ENCODE measurements at places on chromosomes 6 and 20.

DNA sequence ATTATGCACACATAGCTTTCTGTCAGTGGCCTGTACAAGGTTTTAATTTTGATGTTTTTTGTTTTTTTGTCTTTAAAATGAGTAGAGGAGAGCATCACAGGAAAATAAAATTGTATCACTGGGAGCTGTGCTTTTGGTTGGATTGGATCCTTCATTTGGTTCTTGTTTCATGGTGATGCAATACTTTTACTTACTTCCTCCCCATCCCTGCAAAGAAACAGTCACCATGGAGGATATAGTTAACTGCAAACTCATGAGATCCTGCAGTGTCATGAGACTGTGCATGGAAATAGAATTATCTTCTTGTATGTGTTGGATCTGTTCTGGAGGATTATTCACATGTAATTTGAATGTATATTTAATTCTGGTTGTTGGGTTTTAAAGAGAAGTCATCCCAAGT is 122.3 kb downstream of the JARID2 start:
- DNase-seq, result no peak

DNA sequence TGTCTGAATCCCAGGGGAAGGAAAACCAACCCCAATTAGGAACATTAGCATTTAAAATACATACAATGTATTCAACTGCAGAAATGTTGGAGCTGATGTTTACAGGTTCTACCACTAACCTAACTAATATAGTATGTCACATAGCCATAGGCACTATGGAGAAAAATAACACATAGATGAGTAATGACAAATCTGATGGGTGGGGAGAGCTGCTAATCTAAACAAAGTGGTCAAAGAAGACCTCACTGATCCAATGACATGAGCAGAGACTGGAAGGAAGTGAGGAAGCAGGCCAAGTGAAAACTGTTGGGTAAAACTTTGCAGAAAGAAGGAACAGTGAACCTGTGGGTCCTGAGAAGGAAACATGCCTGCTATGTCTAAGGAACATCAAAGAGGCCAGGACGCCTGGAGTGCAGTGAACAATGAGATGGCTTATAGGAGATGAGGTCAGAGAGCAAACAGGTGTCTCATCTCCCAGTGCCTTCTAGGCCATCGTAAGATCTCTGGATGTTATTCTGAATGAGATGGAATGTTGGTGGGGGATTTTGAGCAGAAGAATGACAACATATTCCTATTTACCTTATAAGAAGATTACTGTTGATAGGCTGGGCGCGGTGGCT is 135.7 kb downstream of the ALDH8A1 start:
- no peak for DNase-seq

- no peak for DNase-seq
These were observed 110.4 kb upstream of the EXOC2 start for GRCh38 chr6:803191-803977.

- DNase-seq, result no peak
These were observed 75.1 kb downstream of the EDN3 start for GRCh38 chr20:59375541-59375940.

DNA sequence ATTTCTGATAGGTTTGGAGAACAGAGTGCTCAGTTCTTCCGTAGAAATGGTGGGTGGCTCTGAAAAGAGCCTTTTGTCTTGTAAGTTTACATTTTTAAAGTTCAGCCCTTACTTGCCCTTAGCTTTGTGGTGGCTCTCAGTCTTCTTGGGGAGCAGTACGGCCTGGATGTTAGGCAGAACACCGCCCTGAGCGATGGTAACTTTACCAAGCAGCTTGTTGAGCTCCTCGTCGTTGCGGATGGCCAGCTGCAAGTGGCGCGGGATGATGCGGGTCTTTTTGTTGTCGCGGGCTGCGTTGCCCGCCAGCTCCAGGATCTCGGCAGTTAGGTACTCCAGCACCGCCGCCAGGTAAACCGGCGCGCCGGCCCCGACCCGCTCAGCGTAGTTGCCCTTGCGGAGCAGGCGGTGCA is 19.5 kb downstream of the OR2B2 start:
- DNase-seq, result no peak

DNA sequence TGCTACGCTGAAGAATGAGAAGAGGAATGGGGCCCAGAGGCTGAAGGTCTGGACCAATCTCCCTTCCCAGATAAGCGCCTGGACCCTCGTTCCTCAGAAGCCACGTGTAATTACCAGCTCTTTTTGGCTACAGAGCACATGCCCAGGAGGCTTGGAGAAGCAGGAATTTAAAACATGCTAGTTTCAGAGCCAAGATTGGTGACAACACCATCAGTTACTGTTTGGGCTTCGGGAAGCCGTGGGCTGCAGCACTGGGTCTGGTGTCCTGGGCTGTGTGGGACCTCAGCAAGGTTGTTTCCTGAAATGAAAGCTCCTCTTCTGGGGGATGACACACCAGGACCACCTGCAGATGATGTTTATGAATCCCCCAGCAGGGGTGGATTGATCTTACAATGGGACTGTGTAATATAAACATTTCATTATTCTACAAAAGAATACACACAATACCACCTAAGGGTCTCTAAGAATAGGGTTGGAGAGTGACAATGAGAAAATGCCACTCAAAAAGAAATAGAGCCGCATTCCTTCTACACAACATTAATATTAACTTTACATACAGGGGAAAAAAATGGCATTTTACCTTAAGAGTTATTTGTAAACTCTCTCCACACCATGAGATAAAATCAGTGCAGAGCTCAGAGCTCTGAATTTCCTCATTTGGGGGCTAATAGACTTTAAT is 207.8 kb upstream of the FOXQ1 start:
- no peak for DNase-seq

- no peak for DNase-seq
These were observed 211.2 kb downstream of the TFAP2A start for GRCh38 chr6:10203651-10204050.

GRCh38 chr6:45533386-45533785 is 155.7 kb upstream of the SUPT3H start:
- DNase-seq, result no peak

DNA sequence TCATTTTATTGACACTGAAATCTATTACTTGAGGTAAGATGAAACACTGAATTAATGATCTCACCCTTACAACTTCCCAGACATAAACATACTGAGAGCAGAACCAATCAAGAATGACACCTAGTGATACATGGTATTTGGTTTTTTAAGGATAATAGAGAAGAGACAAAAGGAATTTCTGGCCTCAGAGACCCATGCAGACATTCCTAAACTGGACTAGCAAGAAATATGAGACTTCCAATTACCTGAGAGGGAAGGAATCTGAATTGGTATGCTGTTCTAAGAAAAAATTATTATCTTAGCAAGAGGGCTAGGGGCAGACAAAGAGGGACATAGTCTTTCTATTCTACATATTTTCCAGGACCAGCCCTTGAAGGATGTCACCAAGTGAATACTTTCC is 141.1 kb downstream of the BMP5 start:
- no peak for DNase-seq

DNA sequence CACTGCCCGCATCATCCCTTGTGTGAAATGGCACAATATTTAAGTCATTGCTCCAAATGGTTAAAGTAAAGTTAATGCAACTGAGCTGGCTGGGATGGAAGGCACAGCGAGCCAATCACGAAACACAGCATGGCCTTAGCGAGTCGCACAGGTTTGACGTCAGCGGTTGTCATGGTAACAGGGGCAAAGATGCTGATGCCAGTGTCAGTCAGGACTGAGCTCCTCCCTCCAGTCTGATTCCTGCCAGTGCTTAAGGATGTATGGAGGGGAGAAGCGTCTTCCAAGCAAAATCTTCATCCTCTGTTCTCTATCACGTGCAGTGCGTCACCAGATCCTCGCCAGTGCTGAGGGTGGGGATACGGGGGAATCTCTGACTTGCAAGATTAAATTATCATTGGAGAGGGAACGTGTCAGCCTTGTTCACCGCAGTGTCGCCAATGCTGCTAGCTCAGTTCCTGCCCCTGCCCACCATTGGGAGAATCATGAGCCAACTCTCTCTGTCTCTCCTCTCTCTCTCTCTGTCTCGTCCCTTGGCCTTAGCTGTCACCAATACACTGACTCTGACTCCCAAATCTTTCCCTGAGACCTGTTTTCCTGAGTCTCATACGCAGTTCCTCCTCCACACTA is 24.5 kb downstream of the TSPYL4 start:
- DNase-seq, result no peak

DNA sequence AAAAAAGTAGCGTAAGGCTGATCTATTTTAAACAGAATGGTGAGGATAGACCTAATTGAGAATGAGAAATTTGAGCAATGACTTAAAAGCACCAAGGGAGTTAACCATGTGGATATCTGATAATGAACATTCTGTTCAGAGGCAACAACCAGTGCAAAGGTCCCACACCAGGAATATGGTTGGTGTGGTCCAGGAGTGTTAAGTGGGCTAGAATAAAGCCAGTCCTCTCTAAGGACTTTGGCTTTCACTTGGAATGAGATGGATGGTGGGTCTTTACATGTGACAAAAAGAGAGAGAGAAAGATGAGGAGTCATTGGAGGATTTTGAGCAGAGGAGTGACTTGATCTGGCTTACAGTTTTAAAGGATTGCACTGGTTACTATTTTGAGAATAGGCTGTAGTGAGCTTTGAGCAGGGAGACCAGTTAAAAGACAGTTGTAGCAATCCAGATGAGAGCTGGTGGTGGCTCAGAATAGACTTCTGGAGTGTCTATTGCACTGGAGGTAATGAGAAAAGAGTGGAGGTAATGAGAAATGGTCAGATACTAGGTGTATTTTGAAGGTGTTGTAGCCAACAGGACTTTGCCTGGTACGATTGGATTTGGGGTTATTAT is 89.8 kb downstream of the SCAF8 start:
- DNase-seq, result no peak

DNA sequence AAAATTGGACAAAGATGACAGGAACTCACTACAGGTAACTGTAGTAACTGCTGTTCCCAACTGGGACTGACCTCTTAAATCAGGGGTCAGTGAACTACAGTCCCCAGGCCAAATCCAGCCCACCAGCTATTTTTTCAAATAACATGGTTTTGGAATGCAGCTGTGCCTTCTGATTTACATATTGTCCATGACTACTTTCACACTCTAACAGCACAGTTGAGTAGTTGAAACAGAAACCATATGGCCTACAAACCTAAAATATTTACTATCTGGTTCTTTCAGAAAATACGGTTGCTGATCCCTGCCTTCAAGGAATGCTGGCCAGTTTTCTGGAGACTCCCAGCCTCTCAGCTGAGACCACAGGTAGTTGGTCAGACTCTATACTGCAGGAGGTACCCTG is 196.9 kb upstream of the PRND start:
- no peak for DNase-seq

- no peak for DNase-seq
These were observed 21.9 kb upstream of the RREB1 start for GRCh38 chr6:7085911-7086310.

- no peak for DNase-seq
These were observed 128.9 kb upstream of the ZNF184 start for GRCh38 chr6:27601668-27602254.

GRCh38 chr6:42493914-42494539 is 42.3 kb upstream of the TRERF1 start:
- DNase-seq, result no peak

DNA sequence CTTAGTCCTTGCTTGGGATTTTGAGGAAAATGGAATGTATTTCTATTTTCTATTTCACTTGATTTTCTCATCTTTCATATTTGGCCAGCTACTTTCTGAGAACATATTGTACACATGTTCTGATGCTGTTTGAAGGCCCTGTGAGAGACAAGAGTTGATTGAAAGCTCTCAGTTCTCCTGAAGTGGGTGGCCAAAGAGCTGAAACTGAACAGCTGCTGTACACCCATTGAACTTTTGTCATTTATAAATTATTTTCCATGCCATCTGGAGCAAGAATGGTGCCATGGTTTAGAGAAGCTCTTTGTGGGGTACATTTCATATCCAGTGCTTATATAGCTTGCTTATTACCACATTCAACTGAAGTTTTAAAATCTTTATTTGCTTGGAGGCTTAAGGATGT is 298.3 kb downstream of the PRL start:
- DNase-seq, result no peak

DNA sequence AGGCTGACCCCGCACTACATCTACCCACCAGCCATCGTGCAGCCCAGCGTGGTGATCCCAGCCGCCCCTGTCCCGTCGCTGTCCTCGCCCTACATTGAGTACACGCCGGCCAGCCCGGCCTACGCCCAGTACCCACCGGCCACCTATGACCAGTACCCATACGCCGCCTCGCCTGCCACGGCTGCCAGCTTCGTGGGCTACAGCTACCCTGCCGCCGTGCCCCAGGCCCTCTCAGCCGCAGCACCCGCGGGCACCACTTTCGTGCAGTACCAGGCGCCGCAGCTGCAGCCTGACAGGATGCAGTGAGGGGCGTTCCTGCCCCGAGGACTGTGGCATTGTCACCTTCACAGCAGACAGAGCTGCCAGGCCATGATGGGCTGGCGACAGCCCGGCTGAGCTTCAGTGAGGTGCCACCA is 16.4 kb downstream of the RBM38 start:
- DNase-seq, result no peak

DNA sequence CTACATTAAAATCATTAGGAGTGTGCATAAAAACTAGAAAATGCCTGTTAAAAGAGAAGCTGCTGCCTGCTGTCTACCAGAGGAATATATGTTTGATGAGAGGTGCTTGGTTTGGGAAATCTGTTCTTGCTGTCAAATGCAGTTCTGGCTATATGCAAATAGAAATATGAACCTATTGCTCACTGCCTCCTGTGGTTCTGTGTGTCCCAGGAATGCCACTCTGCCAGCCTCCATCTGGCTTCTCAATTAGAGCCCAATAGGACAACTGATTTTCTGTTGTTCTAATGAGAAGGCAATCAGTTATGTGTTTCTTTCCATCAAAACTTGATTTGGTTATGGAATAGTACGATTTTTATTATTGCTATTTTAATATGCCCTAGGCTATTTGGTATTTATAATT is 759.7 kb downstream of the HDGFL1 start:
- DNase-seq, result no peak

- DNase-seq, result no peak
These were observed 63.6 kb downstream of the F13A1 start for GRCh38 chr6:6256886-6257285.
